A172 (cell line): ENCODE measurements at places on chromosomes 11 and 22. TPM values are rescaled to one million over a fixed set of nuclear protein-coding genes. Genes with fewer than 3 reads are reported as not detected.

Gene NCAM1
- total RNA-seq, result 6.1 and 9.2 TPM in 2 replicates

Gene DMC1
- 0.10 and 0.28 TPM in 2 replicates for total RNA-seq

Gene CARS1
- total RNA-seq, result 57.2 and 60.4 TPM in 2 replicates

Gene PANX2
- total RNA-seq, result 1.4 and 1.5 TPM in 2 replicates

Gene MMP13
- 2.3 and 4.2 TPM in 2 replicates for total RNA-seq

Gene BTG4
- total RNA-seq, result 0.12 and 0.50 TPM in 2 replicates

Gene OTOG
- total RNA-seq, result not detected in 2 replicates

Gene MOV10L1
- total RNA-seq, result 2.0 and 3.0 TPM in 2 replicates

Gene THAP12
- 61.8 and 94.8 TPM in 2 replicates for total RNA-seq

Gene SMC1B
- not detected in 2 replicates for total RNA-seq

Gene SCUBE2
- 0.47 TPM in 1 of 2 replicates, not detected in the other for total RNA-seq

Gene C11orf97
- total RNA-seq, result not detected in 2 replicates

Gene TSPAN18
- total RNA-seq, result not detected in 2 replicates

Gene GSTT2B
- 6.3 and 7.5 TPM in 2 replicates for total RNA-seq
